ENCODE measurements at places on chromosomes 3 and 15.

- no peak for DNase-seq
These were observed 452.8 kb downstream of the NAALADL2 start for GRCh38 chr3:175311946-175312345.

- no peak for DNase-seq
These were observed 44.4 kb upstream of the FAN1 start for GRCh38 chr15:30859091-30859874.

- DNase-seq: no peak
These were observed 100.4 kb upstream of the PHLDB2 start for GRCh38 chr3:111758642-111759041.

GRCh38 chr3:131387796-131388489, 6.4 kb downstream of the NUDT16 start:
- no peak for DNase-seq

- DNase-seq: no peak
These were observed 128.0 kb downstream of the SRGAP3 start for GRCh38 chr3:9121366-9122001.

- DNase-seq: peak; percentile 61
These were observed 55.6 kb upstream of the CGNL1 start for GRCh38 chr15:57320631-57321220.

DNA sequence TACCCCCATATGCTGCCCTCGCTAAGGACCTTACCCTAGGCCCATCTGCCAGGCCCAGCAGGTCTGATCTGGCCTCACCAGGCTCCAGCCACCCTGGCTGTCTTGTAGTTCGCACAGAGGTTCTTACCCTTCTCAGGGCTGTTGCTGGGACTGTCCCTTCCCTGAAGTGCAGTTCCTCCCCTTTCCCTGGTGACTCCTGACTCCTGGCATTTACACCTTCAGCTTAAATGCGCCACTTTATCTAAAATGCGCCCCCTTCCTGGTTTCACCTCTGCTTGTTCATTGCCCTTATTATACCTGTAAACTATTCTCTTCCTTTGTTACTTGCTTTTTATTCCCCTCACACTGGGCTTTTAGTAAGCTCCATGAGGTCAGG, 835 bp upstream of the TTLL3 start:
- DNase-seq: no peak

DNA sequence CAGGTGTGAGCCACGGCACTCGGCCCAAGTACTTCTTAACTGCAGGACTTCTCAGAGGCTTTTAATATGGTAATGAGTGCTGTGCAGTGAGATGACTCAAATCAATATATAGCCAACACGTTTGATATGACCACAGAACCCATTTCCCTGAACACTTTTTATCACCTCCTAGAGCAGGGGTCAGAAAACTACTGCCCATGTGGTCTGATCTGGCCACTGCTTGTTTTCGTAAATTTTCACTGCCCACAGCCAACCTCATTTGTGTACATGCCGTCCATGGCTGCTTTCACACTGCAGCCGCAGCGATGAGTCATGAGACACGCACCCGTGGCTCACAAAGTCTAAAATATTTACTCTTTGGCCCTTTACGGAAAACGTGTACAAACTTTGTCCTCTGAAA, 179.2 kb downstream of the RORA start:
- no peak for DNase-seq

DNA sequence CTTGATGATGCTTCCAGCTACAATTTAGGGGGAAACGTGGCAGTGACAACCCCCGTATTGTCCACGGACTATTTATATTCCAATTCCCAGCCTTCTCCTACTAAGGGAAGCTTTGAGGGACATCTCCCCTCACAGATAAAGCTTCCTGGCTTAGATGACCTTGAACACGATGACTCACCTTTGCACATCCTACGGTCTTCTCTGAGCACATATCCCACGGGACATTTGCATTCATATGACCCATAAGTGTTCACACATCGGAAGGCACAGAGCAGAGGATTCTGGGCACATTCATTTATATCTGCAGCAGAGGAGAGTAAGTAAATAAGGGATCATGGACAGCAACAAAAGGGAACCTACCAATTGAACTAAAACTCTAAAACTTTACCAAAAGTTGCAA, 101.5 kb downstream of the DUT start:
- no peak for DNase-seq

- DNase-seq: no peak
These were observed 2.8 kb upstream of the CCDC9B start for GRCh38 chr15:40343512-40343911.

DNA sequence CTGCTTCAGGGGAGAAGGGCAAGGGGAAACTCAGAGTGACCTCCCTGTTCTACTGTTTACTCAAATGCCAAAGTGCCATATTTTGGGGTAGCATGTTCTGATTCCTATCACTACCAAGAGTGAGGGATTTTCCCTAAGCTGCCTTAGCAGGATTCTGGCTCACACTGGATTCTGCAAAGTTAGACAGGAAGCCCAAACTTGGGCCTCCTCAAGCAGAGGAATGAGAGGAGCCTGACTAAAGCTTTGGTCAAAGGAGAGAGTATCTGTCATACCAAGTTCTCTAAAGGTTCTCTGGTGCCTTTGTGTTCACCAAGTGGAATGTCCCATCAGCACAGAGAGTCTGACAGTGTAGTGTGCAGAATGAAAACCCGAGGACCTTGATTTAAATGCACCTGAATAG, 8.8 kb upstream of the RARB start:
- DNase-seq: no peak

- DNase-seq: no peak
These were observed 96.6 kb downstream of the EFL1 start for GRCh38 chr15:82165948-82166376.

DNA sequence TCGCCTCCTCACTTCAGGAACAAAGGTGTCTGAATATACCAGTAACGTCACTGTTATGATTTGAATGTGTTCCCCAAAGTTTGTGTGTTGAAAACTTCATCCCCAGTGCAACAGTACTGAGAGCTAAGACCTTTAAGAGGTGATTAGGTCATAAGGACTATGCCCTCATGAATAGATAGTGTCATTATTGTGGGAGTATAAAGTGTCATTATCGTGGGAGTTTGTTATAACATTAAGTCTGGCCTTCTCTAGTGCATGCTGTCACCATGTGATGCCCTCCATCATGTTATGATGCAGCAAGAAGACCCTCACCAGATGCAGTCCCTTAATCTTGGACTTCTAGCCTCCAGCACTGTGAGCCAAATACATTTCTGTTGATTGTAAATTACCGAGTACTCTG, 53.7 kb upstream of the TLE3 start:
- no peak for DNase-seq

DNA sequence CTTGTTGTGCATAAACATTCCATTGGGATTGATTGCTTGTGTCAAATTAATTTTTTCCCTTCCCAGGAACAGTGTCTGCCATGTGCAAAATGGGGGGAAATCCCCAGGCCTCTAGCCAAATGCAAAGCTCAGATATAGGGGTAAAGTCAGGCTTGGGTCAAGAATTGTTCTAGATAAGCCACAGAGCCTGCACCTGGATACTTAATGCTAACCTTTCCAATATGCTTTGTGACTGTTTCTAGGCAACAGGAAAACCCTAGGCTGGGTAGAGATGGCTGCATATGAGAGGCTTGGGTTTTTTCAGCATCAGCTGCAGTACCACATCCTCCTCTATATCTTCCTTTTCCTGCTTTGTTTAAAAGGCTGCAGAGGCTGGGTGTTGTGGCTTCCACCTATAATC, 61.9 kb upstream of the ROPN1 start:
- DNase-seq: no peak

DNA sequence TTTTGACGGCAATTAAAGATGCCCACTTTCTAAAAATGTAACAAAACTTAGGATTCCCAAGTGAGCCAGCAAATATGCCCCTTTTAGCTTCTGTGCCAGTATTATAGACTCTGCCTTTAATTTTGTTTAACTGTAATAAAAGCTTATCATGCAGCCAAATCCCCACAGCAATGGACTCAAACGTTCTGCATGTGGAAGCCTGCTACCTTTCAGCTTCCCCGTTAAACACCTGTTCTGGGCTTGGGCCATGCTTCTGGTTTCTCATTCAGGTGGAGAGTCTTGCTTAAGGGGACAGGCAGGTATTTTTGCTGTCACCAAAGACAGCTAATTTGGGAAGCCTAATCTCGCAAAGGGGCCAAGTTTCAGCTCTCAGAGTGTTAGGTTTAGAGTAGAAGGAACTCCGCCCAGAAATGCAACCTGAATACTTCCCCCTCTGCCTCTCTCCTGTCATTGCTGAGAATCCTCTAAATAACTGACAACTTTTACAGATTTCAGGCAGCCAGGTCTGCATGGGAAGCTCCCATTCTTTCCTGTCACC, 399.4 kb upstream of the ATP11B start:
- no peak for DNase-seq

- no peak for DNase-seq
These were observed 13.7 kb upstream of the PARP6 start for GRCh38 chr15:72285927-72286516.

- no peak for DNase-seq
These were observed 95.1 kb downstream of the IL1RAP start for GRCh38 chr3:190608850-190609589.

- no peak for DNase-seq
These were observed 2.4 kb downstream of the HACD3 start for GRCh38 chr15:65532738-65533051.

- no peak for DNase-seq
These were observed 26.6 kb downstream of the TMEM45A start for GRCh38 chr3:100518983-100519382.

DNA sequence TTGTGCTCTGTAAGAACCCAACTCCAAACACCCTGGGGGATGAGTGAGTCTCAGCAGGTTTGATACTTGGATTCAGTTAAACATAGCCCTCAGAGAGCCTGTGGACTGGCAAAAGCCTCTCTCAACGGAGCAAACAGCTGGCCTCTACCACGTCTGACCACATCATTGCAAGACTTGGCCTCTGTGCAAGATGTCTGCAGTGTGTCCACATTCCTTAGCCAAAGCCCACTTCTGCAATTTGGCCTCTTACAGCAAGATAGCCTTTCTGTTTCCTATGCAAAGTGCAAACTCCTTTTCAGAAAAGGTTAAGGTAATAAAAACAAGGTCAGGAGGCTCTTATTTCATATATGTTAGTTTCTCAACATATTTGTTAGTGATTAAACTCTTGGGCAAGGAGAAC, 27.9 kb downstream of the FBN1 start:
- DNase-seq: peak; percentile 71

DNA sequence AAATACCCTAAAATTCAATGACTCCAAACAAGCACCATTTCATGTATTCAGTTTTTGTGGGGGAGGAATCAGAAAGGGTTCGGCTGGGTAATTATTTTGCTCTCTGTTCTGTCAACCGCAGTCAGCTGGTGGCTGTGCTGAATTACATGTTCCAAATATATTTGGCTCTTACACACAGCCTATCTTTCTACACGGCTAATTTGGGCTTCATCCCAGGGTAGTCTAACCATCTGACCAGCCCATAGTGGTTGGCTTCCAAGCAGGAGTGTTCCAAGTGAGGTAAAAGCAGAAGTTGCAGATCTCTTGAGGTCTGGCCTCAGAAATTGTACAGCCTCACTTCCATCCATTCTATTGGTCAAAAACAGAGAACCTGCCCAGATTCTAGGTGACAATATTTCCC, 760.8 kb upstream of the SEMA6D start:
- DNase-seq: no peak

GRCh38 chr3:54008099-54008498, 114.3 kb upstream of the CACNA2D3 start:
- DNase-seq: no peak

GRCh38 chr3:55218577-55218976, 268.5 kb downstream of the WNT5A start:
- DNase-seq: no peak

GRCh38 chr3:131393051-131393450, 11.5 kb downstream of the NUDT16 start:
- DNase-seq: no peak

DNA sequence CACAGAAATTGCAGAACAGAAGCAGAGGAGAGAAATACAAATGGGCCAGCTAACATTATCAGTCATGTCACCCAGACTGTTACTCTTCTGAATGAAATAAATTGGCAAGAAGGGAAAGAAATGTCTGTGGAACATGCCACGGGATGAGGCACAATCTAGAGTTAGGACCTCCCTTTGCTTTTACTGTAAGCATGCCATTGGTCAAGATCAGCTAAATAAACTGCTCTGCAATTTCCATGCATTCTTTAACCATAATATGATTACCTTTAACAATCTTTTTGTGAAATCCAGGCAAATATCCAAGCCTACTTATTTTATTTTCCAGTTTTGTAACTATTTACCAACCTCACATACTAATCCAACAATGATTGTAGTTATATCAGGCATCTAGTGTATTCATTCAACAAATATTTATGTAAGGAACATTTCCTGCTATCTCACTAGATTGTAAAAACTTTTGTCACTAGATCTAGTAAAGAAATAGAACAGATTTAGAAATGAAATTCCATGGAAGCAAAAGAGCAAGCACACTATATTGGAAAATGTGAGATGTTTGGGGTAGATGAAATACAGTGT, 383.4 kb downstream of the MECOM start:
- DNase-seq: no peak

- no peak for DNase-seq
These were observed 59.8 kb downstream of the TMED3 start for GRCh38 chr15:79370716-79371115.

- DNase-seq: no peak
These were observed 704.1 kb upstream of the SGO1 start for GRCh38 chr3:20890111-20890519.

DNA sequence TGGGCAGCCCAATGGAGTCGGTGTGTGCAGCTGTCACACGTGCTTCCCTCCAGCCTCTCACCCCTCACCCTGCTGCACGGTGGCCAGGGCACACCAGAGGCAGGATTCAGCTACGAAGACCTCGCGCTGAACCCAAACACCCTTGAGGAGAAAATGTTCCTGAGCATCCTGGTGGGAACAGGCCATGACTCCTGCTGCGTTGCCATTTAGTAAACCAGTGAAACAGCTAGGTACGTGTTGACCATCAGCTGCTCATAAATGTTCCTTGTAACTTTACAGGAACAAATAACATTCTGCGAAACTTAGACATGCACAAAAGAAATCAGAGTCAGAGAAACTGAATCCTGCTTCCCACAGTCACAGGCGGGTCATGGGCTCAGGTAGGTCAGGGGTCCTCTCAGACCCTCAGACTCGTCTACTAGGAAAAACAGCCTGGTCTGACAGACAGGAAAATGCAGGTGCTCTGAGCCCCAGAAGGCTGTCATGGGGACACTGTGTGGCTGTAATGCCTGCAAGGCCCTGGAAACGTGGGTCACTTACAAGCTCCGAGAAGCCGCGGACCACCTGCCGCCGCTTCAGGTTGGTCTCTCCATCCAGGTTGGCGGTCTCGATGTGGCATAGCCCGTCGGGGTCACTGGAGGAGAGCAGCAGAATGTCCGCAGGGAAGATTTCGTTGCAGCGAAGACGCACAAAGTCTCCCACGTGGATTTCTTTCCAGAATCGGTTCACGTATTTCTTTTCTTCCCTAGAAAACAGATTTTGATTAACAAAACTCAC, 82.5 kb downstream of the ATP10A start:
- no peak for DNase-seq

- no peak for DNase-seq
These were observed 26.8 kb downstream of the EDEM1 start for GRCh38 chr3:5214352-5214751.

DNA sequence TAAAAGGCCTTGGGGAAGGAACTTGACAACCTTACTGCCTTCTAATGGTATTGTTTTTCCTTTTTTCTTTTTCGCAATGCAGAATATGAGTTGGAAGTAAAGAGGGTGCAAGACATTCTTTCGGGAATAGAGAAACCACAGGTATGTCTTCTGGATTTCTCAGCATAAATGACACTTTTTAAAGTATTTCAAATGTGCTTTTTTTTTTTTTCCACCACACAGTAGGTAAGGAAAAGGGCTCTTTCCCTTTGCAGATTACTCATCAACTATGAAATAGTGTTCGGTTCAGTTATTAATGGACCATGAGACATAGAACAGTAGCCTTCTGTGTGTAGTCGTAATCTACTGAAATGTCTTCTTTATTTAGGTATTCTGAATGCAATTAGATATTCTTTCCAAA, 162.4 kb downstream of the GHSR start:
- DNase-seq: no peak

All from spleen (tissue), 13 donors.